Neural crest cell (in vitro differentiated cells): ENCODE measurements at places on chromosomes 7 and 10. TPM values are rescaled to one million over a fixed set of nuclear protein-coding genes. Genes with fewer than 3 reads are reported as not detected.

DNA sequence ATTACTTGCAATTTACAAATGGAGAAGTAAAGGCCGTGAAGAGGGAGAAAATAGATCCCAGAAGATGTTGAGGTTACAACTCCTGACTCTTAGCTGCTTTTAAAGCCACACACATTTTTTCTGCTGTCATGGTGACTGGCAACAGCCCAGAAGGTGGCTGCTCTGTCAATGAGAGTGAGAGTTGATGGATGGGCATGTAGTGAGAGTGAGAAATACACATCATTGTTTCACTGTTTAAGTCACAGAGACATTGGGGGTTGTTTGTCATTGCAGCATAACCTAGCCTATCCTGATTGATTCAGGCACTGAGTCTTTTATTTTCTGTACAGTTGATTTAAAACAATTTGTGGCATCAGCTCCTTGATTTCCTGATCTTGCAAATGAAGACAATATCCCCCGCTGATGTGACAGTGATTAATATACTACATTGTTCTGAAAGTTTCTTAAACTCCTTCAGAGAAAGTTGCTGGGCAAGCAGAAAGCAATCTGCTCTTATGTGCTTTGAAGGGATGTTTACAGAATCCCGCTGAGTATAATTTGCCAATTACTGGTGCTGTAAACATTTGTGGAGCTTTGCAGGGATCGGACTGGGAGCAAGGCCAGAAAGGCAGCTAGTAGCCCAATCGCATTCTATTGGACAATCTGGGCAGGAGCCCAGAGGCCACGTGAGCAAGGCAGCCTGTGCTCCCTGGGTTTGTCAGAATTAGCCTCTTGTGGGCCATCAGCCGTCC is 229.6 kb downstream of the PRPF18 start:
- DNase-seq = no peak

DNA sequence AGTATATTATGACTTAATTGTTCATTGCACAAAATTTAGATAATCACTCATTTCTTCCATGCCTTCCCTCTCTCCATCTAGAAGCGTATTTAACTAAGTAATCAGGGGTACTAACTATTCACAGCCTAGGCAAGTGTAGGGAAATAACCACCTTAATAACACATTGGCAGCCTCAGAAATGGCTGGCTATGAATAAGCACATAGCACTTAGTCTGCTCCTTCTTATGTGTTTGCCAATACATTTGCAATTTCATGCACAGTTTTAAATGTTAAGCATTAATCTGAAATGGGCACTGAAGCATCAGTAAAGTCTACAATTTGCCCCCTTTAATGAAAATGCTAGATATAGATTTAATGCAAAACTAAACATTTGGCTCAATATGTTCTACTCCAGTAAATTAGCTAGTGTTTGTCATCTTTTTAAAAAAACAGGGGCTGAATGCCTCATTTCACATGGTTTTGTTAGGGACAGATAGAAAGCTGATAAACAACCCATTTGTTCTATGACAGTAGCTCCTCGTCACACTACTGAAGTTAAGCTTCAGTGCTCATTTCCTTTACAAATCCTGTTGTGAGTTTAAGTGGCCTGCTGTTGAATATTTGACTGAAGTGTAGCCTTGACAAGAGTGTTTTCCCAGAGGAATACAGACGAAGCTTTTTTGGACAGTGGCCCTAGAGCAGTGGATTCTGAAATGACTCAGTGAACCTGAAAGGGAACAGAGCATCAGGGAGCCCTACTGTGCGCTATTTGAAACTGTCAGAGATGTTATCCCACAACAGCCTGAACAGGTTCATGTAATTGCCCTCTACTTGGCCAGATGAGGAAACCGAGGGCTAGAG is 30.5 kb downstream of the HHEX start:
- DNase-seq = no peak

GRCh38 chr7:39979406-39980073 is 29.5 kb downstream of the CDK13 start:
- no peak for DNase-seq

GRCh38 chr7:46486256-46487206 is 565.5 kb upstream of the IGFBP3 start:
- no peak for DNase-seq

GRCh38 chr10:30500534-30500933 is 66.5 kb downstream of the MAP3K8 start:
- DNase-seq = no peak

The NUPR2 gene
- total RNA-seq = not detected in 2 replicates

The ALKBH4 gene
- total RNA-seq = 16.9 and 20.6 TPM in 2 replicates
